OCI-LY7 (cell line): ENCODE measurements at places on chromosomes 7 and 10. TPM values are rescaled to one million over a fixed set of nuclear protein-coding genes. Genes with fewer than 3 reads are reported as not detected.

- DNase-seq: peak; percentile 88
These were observed 38.9 kb upstream of the GDF10 start for GRCh38 chr10:47261121-47261520.

C10orf53 gene
- total RNA-seq: not detected in 2 replicates

NXPH1 gene
- not detected in 2 replicates for total RNA-seq

DNA sequence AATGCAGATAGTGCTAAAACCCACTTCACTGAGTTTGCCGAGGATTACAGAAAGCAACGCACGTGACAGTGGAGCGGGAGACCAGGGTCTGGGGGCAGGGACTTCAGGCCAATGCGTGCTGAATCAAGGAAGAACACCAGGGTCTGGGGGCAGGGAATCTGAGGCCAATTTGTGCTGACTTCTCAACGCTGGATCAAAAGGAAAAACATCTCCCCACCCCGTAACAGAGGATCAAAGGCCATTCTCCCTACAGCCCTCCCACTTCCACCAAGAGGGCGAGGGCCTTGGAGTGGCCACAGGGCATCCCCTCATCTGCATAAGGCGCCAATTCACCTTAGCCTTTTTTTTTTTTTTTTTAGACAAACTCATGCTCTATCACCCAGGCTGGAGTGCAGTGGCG, 22.3 kb upstream of the BNIP3 start:
- DNase-seq: no peak

DNA sequence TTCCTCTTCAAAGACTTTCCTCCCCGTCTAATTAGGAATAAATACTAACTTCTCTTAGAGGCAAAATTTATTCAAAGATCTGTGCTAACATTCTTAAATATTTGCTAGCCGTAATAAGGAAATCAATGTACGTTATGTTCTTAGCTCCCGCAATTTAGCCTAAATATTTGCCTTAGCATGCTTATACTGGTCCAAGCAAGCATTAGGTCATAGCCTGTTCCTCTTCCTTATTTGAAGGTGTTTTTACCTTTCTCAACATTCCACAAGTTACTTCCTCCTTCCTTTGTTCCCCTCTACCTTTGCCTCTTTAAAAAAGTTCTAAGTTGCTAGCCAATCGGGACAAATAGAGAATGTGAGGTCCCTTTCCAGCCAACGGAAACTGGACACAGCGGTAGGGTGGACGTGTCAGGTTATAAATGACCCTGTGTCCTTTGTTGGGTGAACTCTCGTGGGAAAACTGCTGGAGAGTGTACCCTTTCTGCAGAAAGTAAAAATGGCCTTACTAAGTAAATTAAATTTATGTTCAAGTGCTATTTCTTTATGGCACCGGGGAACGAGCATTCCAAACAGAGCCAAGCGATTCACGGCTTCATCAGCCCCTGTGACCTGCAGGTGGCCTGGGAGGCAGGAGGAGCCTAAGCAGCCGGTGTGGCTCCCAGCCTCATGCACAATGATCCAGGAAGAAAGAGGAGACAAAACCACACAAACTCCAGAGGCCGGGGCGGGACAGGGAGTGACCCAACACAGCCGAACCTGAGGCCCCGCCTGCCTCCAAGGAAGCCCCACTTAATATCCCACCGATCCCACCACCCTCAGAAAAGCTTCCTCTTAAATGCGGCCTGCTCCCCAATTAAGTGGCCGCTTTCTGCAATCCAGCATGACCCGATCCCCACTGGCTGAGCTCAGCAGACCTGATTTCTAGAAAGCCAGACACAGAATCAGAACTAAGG, 67.0 kb downstream of the ZRANB1 start:
- DNase-seq: no peak

DNA sequence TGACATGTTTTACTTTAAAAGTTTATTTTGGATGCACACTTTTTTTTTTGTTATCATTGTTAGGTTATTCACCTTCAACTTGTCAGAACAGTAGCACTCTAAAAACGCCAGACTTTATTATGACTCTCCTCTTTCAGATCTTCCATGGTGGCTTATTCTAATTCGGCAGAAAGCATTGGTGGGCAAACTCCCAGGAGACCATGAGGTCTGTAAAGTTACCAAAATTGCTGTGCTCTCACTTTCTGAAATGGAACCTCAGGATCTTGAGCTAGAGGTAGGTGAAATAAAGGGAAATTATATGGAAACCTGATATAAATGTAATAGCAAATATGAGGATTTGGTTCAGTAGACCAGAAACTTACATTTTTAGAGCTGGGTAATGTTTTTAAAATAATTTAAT, 55.6 kb downstream of the INPP5F start:
- DNase-seq: no peak

PAPSS2 gene
- total RNA-seq: not detected in 2 replicates

CHAT gene
- not detected in 2 replicates for total RNA-seq

GRCh38 chr7:13072014-13072413, 384.6 kb downstream of the ARL4A start:
- no peak for DNase-seq

DNA sequence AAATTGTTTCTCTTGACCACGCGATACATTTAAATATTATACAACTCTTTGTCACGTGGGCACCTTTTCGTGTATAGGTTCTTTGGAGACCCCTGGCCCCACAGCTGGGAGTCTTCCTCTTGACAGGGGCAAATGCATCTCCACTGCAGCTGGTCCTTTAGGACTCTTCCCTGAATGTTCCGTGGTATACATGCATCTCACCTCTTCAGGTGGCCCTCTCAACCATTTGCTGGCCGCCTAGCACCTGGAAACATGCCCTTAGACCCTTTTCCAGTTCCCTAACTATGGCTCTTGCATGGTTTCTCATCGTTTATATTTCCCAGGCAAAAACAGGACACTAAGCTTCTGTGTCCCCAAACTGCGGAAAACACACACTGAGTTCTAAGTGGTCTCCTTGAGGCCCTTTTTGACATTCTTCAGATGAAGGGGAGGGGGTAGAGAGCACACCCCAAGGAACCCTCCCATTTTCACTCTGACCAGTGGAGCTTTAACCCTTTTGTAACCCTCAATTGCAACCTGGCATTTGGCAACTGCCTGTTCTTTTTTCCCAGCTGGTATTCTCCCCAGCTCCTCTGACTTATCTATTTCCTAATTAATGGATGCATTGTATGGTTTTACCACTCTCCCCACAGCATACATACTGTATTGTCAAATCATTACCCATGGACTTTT, 20.6 kb downstream of the HNRNPA2B1 start:
- DNase-seq: no peak

DNA sequence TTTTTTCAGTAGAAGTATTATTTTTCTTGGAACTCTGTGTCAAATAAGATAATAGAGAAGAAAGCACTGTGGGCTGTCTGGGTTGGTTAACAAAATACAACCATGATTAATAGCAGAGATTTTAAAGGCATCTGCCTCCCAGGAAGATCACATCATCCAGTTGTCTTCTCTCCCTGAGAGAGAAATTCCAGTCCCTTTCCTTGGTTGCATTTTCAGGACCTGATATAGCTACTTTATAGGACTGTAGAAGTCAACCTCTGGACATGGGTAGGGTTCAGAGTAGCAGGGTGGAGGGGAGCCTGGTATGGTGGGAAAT, 309.9 kb upstream of the IGFBP3 start:
- no peak for DNase-seq

GRCh38 chr10:114479307-114479706, 75.0 kb upstream of the AFAP1L2 start:
- DNase-seq: no peak

KIF11 gene
- total RNA-seq: 103 and 113 TPM in 2 replicates

RET gene
- 0.06 TPM in 1 of 2 replicates, not detected in the other for total RNA-seq

GRCh38 chr7:111089822-111090426, 1.0 kb upstream of the LRRN3 start:
- DNase-seq: peak; percentile 44

PNLIPRP1 gene
- not detected in 2 replicates for total RNA-seq
